Inflammatory macrophage treated with lipopolysaccharide for 1 hour (primary cell): ENCODE measurements at places on chromosomes 3 and 15.
A peak's percentile ranks its signal among the peaks of the same experiment; 100 is the strongest.

DNA sequence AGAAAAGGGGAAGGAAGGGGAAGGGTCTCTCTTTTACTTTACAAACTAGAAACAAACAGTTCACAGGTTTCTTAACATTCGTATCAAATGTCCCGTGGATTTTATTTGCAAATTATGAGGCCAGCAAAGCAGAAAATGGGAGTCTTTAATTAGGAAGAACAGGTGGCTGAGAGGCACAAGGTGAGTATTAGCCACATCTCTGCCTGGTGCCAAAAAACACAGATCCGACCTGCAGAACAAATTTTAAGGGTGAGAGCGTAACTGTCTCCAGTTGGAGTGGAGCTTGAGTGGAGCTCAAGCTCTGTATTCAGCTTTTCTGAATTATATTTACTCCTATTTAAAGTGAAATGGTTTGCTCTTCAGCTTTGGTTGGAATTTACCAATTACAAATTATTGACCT is 1004.9 kb downstream of the FHIT start:
- no peak for DNase-seq

GRCh38 chr15:42184296-42184695 is 23.8 kb downstream of the VPS39 start:
- peak; percentile 80 for DNase-seq

DNA sequence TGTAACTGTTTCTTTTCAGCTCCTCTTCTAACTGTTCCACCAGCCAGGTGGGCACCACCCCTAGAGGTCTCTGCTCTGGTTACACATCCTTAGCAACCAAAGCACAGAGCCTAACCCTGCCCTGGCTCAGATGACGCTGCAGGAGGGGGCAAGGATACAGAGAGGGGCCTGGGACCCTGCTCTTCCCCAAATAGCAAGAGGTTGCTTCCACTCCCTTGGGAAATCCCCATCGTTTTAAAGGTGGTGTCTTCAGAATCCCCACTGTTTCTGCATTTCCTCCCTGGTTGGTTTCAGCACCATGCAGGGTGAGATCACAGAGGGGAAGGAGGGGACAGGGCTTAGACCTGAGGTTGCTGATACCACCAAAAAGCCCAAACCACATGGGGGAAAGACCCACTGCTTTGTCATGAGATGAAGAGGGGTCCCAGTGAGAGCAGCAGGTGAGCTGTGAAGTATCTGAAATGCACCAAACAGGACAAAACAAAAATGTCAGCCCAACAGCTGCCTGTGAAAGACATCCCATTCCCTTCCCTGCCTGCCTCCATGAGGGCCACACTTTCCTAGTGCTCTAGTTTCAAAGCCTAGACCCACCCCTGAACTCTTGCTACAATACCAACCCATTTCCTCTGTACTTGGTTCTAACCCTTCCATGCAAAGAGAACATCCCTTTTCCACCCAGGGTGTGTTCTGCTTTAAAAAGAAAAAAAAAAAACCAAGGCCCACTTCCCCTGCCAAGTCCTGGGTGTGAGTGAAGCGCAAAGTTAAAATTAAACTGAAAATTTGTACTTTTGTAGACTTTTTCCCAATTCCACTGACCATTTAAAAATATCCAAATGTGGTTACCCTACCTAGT is 29.0 kb downstream of the ANP32A start:
- peak; percentile 88 for DNase-seq

GRCh38 chr3:57896031-57896430 is 112.2 kb upstream of the FLNB start:
- DNase-seq = no peak

DNA sequence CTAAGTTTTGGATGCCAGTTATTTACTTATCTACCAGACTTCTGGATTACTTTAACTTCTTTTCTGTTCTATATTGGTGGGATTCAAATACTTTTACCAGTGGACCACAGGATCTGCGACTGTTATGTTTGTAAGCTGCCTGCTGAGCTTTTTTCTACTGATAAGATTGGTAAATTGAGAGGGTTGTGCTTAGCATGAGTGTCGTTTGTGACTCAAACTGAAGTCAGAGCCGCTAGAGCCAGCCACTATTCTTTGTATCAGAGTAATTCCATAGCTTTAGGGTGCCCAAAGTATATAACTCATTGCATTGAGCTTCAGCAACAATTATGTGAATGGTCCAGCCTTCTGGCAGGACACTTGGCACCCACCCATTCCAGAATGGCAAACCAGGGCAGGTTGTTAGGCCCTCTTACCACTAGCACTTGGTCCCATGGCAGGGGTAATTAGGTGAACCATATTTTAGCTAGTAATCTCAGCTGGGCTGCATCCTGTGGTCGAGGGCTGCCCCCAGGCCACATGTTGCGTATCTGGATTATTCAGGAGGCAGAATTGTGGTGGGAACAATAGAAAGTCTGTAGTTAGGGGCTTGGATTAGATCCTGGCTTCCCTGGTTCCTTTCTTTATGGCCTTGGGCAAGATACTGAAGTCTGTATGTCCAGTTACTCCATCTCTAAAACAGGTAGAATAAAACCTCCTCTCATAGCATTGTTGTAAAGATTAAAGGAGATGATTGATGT is 6.0 kb downstream of the PLCL2 start:
- DNase-seq = no peak

GRCh38 chr3:157336252-157337009 is 100.2 kb upstream of the PTX3 start:
- DNase-seq = no peak

- no peak for DNase-seq
Measured at GRCh38 chr15:101148166-101148880, 103.5 kb downstream of the CHSY1 start.

DNA sequence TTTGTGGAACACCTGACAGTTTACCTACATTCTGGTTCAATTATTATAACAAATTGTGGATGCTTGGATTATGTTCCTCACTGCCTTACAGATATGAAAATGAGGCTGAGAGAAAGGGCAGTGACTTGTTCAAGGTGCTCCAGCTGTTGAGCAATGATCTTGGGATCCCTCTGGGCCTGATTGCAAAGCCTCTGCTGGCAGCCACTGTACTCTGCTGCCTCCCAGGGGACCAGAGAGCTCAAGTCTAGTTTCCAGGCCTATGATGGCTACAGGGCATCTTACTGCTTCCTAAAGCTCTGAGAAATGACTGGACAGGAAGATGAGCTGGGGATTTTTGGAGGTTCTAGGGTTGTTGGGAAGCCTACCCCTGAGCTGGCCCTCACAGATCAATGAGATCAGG is 2.3 kb upstream of the SHC4 start:
- no peak for DNase-seq

- DNase-seq = no peak
Measured at GRCh38 chr3:188341501-188341900, 187.5 kb downstream of the LPP start.

DNA sequence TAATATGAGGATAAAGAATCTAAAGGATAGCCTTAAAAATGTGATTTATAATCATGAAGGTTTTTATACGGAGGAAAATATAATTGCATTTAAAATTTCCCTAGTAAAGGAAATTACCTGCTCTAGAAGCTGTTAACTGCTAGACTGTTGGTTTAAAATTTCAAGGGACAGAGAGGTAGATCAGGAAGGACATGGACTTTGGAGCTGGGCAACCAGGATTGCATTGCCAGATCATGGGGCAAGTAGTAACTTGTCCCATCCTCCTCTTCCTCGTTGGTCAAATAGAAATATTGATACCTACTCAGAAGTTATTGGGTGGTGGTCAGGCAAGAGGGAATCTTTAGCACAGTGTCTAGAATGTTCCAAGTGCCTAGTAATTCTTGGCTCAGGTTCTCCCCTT is 525.1 kb downstream of the MFSD1 start:
- DNase-seq = no peak

GRCh38 chr3:14524311-14524711 is 15.8 kb downstream of the GRIP2 start:
- DNase-seq = no peak

- DNase-seq = no peak
Measured at GRCh38 chr3:68402235-68402918, 530.0 kb downstream of the TAFA4 start.

DNA sequence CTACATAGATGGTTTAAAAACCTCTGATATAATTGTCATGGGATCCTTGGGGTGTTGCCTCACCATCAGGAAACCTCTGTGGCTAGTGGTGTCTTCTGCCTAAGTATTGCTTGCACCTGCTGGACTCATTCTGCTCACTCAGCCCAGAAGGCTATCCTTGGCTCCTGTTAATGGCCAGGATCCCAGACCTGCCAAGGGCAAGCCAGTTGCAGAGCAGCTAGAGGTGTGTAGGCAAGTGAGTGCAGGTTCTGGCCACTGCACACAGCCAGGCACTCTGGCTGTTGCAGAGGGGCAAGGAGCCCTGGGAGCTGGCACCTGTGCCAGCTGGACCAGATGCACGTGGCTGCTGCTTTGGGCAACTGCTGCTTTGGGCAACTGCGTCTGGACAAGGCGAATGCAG is 1125.8 kb downstream of the SI start:
- no peak for DNase-seq

DNA sequence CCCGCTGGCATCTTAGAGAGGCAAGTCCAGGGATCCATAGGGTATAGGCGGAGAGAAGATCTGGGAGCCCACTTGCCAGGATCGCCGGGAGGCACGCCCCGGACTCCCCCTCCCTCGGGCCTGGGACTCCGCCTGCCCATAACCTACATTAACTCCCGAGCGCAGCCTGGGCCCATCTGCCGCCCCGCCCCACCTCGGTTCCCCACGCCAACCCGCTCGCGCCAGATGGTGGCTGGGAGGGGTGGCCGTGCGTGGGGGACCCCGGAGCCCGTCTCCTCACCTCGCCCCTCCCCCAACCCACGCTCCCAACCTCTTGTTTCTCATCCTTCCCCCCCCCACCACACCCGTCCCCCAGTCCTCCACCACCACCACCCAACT is 1.7 kb upstream of the DLL4 start:
- DNase-seq = no peak

DNA sequence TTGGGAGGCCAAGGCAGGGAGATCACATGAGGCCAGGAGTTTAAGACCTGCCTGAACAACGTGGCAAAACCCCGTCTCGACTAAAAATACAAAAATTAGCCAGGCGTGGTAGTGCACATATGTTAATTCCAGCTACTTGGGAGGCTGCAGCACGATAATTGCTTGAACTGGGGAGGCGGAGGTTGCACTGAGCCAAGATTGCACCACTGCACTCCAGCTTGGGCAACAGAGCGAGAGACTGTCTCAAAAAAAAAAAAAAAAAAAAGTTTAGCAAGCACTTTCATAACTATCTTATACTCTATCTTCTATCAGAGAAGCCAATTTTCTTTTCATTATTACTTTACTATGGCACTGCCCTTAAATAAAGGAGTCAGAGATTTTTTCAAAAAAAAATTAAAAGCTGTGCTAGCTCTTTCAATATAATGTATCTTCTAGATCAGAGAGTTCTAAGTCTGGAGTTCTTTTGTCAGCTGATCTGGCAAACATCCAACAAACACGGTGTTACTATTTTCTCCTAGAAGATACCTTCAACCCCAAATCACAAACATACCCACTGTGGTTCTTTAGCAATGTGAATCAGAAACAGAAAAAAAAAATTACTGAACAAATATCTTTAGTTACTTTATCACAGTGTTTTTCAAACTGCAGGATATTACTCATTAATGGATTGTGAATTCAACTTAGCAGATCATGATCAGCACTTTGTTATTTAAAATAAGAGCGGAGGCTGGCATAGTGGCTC is 3.0 kb downstream of the ZNF770 start:
- DNase-seq = peak; percentile 14

DNA sequence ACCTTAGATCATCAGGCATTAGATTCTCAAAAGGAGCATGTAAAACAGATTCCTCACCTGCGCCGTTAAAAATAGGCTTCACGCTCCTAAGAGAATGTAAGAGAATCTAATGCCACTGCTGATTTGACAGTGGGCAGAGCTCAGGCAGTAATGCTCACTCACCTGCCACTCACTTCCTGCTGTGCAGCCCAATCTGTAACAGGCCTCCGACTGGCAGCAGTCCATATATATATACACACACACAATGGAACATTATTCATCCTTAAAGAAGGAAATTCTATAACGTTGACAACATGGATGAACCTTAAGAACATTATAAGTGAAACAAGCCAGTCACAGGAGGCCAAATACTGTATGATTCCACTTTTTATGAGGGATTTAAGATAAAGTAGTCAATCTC is 24.5 kb downstream of the ZNF148 start:
- DNase-seq = no peak

DNA sequence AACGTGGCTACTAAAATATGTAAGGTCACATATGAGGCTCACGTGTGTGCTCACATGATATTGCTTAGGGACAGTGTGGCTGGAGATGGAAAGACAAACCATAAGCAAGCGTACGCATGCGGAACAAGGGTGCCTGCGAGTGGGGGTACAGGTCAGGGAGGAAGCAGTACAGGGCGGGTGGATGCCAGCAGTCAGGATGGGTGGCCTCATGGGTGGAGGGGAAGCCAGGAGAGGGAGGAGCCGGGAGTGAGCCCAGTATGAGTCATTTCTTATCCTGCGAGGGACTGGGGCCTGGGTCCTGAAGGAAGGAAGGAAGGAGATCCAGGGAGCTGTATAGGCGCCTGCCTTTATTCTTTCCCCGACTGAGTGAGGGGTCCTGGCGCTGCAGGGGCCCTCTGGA is 42.0 kb upstream of the CGNL1 start:
- no peak for DNase-seq

- DNase-seq = peak; percentile 95
Measured at GRCh38 chr3:194487289-194488054, 670 bp upstream of the ATP13A3 start.

DNA sequence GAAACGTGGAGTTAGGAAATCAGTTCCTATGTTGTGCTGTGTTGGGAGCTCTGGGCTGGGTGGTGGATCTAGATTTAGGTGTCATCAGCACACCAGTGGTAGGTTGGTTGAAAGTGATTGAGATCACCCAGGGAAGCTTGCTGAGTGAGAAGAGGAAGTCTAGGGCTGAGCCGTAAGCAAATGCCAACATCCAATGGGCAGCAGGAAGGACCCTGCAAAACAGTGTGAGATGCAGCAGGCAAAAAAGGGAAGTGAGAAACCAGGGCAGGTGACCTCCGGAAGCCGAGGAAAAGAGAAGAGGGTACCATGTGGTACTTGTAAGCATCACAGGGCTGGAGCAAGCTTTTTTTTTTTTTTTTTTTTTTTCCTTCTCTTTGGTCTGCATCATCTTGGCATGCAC is 15.9 kb upstream of the COPG1 start:
- DNase-seq = peak; percentile 76

DNA sequence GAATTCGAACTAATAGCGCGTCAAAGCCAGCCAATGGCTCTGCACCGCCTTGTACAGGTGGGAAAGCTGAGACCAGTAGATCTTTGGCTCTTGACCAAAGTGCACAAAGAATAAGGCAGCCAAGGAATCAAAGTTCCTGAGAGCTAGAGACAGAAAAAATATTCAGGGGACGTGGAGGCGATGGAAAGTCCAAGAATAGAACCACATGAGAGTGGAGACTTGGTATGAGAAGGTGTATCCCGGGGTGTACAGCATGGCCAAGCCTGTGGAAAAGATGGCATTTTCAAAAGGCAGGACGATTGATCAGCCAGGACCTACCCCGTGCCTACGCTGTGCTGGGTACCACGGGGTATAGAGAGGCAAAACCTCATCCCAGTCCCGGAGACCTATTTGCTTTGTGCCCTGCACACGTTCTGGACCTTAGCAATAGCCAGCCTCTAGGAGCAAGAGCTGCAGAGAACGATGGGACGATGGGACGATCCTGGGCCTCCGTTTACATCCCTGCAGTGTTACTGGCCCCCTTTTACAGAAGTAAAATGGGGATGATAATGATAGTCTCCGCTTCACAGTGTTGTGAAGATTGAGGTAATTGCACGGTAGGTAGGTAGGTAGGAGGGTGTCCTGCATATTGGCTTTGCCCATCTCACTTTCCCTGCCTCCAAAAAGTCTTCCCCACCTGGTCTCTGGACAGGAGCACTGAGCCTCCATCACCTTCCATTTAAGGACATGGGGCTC is 583 bp upstream of the RBSN start:
- DNase-seq = no peak
